ENCODE measurements at places on chromosomes 3 and 15.

- DNase-seq = no peak
Observed at GRCh38 chr3:62373215-62373614, at the start of gene FEZF2. Gene FEZF2, minus strand, starts transcription at chr3:62373550. Its CDS starts 682 bp downstream, at chr3:62372868.

DNA sequence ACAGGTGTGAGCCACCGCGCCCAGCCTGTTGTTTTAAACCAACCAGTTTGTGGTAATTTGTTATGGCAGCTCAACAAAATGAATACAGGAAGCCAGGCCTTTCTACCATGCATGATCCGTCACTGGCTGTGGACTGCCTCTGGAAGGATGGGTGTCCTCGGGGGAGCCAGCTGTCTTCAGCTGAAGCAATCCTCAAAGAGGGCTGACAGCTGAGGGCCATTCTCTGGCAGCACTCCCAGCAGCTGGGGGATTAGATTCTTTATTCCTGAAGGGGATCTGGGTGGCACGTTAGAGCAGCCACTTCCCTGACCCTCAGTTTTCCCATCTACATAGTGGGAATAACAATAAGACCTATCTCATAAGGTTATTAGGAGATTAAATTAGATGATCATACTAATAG is 24.4 kb downstream of the POLR2M start:
- DNase-seq = no peak

GRCh38 chr3:125115640-125116039 is 59.8 kb upstream of the HEG1 start:
- no peak for DNase-seq

- no peak for DNase-seq
Observed at GRCh38 chr3:194137008-194137505, 1.1 kb downstream of the HES1 start.

DNA sequence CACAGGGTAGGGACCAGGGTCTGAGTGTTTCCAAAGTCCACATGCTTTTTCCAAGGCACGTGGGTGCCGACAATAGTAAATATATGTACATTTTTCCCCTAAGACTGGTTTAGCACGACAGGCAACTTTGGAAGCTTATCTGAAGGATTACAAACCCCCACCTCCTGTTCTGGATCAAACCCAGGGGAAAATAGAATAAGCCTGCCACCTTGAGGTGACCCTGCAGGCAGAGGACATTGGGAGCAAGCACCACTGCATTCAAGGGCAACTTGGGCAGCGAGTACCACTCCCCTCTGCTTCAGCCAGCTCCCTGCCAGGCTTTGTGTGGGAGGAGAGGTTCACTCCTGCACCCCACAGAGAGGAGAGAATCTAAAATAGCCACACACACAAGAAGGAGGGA is 44.8 kb downstream of the KBTBD12 start:
- peak; percentile 40 for DNase-seq

DNA sequence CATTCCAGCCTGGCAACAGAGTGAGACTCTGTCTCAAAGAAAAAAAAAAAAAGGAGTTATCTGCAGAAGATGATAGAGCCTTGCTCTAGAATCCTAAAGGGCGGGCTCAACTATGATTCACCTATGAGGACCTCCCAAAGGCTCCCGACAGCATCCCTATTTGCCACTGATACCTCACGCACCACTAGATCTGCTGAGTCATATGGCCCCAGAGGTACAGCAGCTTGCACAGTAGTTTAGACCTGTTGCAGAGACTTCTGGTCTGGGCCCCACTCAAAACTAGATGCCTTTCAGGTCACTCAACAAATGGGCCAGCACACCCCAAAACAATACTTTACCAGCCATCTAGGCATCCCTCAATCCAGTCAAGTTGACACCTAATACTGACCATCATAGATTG is 38.1 kb upstream of the PTX3 start:
- DNase-seq = no peak

DNA sequence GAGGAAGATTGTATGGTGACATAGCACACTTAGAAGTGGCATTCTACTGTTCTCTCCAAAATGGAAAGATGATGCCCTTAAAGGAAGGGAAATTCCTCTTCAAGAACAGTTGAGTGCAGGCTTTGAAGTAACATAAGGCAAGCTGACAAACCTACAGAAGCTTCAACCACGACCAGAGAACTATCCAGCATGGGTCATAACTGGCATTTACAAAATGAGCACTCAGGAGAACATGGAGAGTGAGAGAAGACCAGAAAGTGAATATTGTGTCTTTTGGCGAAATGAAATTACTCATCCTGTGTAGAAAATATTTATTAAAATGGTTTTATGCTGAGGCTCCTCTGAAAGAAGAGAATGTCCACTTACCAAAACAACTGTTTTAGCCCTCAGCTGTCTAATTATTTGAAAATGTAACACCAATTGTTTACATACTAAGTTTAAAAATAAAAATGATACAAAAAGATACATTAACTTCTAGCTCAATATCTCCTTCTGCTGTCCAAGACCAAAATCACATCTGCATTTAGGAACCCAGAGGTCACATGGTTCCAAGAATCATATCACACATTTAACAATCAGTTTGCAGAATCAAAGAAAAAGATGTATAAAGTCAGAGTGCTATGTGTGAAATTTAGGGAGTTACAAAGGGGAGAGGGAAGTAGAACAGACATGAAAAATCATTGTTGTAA is 216.9 kb downstream of the ATP8B4 start:
- DNase-seq = no peak

DNA sequence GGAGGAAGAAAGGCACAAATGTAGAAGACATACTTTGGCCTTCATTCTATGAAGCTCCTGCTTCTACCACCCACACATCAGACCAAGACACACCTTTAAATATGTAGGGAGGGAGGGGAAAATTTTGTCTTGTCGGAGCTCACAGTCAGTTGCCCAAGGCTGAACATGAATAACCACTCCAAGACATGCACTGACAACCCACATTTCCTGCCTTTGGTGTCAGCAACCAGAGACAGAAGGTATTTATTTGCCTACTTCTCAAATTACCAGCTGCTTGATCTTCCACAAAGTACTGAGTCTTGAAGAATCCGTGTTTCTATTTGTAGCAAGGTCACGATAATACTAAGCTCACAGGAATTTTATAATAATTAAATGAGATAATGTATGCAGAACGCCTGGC is 169.7 kb downstream of the KCNMB2 start:
- peak; percentile 54 for DNase-seq

GRCh38 chr3:136473716-136474326 is 223.7 kb downstream of the PCCB start:
- no peak for DNase-seq

DNA sequence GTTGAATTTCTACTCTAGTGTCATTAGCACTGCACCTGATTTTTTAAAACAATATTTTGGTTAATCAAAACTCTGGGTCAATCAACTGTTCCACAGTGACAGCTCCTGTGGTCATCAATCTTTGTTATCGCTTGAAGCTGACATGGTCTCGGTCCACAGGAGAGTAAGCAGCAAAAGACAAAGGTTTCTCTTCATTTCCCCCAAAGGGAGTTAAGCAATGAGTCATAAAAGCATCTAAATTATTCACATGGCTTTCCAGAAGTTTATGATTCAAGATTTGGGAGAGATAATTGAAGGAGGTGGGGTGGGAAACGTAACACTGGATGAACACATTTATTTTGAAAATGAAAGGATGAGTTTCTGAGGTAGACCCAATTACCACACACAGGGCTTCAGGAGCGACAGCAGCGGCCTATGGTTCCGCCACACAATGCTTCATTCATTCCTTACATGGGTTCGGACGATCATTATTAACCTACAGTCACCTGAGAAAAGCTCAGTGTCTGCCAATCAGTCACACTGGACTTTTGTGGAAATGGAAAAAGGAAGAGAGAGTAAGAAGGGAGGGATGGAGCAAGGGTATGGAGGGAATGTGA is 505.1 kb downstream of the FHIT start:
- no peak for DNase-seq

- DNase-seq = peak; percentile 14
Observed at GRCh38 chr3:118527514-118528044, 507.1 kb downstream of the IGSF11 start.

GRCh38 chr3:184258926-184259325 is 2.4 kb downstream of the CAMK2N2 start:
- DNase-seq = no peak

DNA sequence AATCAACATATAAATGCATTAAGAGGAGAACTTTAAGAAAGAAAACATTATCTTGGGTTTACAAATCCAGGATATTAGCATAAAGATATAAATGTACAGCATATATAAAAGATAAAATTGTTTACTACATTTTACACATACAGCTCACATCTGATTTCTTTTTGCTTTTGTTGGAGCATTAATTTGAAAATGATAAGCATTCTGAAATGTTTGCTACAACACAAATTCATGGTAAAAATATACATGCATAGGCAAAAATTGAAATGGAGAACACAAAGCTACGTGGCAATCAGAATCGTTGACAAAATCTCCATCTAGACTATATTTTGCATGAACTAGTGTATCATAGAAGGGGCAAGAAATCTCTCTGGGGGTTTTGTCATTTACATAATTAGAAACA is 159.1 kb downstream of the TIGIT start:
- no peak for DNase-seq

DNA sequence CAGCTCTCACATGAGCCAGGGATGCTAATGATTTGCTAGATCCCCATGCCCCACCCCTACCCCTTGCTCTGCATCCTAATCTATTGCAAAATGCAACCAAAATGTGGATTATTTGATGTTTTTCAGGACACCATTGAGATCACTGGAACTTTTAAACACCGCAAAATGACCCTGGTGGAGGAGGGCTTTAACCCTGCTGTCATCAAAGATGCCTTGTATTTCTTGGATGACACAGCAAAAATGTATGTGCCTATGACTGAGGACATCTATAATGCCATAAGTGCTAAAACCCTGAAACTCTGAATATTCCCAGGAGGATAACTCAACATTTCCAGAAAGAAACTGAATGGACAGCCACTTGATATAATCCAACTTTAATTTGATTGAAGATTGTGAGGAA is 29.7 kb downstream of the HDC start:
- DNase-seq = no peak

- peak; percentile 49 for DNase-seq
Observed at GRCh38 chr3:122295266-122296062, 29.6 kb upstream of the CSTA start.

DNA sequence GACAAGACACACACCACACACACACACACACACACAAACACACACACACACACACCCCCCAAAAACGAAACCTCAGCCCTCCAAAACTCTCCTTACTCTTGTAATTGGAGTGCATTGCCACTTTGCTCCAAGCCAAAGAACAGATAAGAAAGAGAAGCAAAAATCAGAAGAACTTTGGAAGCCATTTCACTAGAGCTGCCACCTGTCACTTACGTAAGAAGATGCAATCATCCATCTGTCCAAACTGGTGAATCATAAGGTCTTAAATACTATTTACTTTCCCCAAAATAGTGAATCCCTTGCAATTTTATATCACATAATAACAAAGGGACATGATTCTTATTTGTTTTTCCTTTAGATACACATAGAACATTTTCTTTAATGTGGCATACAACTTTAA is 285.4 kb downstream of the ZBTB20 start:
- DNase-seq = no peak

DNA sequence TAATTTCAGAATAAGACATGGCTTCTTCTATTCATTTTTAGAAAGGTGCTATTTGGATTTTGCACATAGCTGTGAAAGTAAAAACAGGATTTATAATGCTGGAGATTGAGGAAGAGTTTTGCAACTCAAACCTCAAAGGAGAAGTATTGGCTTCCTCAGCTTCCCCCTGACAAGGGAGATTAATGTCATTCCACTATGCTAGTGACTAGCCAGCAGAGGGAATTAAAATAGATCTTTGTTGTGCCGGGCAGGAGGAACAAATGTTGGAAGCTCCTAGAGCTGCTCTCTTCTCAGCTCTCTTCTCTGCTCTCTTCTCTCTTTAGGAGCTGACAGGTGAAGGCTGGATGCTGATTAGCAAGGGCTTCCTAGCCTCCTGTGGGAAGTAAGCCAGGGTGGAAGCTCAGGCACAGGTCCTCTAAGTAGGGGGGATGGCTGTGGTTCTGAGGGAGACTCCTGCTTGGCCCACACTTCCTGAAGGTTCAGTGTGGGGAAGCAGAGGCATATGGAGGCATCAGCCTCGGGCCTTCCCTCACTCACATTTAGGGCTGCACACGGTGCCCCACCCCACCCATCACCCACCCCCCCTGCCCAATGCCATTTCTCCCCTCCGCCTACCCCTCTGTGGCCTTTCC is 29.6 kb downstream of the CX3CR1 start:
- no peak for DNase-seq

GRCh38 chr3:98681486-98681885 is 81.7 kb upstream of the ST3GAL6 start:
- no peak for DNase-seq

DNA sequence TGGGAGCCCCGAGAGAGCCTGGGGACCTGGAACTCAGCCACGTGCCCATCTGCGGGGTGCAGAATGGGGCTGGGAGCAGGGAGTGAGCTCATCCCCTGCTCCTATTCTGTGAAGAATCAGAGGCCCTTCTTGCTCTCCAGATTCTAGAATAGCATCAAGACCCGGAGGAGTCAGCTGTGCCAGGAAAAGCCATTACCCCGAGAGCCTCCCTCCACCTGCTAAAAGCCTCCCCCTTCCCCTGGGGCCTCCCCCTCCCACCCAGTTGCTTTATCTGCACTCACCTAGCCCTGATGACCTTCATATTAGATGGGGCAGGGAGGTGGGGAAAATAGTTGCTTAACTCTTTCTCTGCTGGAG is 23.1 kb downstream of the CCDC33 start:
- no peak for DNase-seq

DNA sequence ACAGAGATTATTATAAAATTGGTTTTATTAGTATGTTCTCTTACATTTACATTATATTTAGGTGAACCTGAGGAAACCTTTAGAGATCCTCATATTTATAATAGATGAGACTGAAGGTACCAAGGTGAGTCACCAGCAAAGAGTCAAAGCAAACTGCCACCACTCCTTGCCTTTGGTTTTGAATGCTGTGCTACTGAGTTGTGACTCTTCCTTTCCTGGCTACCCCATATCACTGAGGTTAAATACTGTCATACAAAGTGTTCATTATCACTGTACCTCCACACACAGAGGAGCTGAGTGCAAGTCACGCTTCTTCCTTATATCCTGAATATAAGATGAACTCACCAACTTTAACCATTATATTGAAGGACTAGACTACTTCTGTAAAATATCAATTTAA is 168.2 kb downstream of the CBLB start:
- no peak for DNase-seq

- no peak for DNase-seq
Observed at GRCh38 chr3:187340578-187340977, 27.6 kb upstream of the RTP4 start.

- no peak for DNase-seq
Observed at GRCh38 chr3:197567904-197568681, 12.3 kb upstream of the BDH1 start.

GRCh38 chr15:90058775-90059174 is 43.5 kb downstream of the IDH2 start:
- peak; percentile 35 for DNase-seq

DNA sequence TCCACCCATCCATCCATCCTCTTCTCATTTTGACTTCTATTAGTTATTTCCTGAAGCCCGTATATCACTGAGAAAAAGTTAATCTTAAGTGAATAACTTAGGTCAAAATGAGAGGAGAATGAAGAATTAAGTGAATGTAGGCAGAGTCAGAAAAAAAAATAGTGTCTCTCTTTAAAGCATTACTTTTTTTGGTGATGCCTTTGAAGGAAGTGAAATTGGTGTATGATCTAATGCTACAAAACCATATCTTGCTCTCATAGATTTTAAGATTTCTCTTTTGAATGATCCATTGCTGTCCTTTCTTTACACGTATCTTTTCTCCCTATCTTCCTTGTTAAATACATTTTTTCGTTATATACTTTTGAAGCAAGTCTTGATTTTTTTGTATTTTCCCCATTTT is 23.4 kb downstream of the FNDC3B start:
- no peak for DNase-seq

- DNase-seq = no peak
Observed at GRCh38 chr3:43062564-43063040, 43.3 kb downstream of the POMGNT2 start.

Measured in GM12865 (cell line).